SJSA1 (cell line): ENCODE measurements at places on chromosomes 2 and 18.

DNA sequence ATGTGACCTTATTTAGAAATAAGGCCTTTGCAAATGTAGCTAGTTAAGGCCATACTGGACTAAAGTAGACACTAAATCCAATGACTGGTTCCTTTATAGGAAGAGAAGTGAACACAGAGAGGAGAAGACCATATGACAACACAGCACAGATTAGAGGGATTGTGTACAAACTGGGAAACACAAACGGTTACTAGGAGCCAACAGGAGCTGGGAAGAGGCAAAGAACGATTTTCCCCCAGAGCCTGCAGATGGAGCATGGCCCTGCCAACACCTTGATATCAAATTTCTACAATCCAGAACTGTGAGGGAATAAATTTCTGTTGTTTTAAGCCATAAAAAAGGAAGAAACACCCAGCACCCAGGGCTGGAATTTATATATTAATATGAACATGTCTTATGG lies 38.7 kb upstream of the COL5A2 start:
- no peak for DNase-seq

GRCh38 chr2:152465541-152465940 lies 130.6 kb downstream of the FMNL2 start:
- DNase-seq, result no peak

DNA sequence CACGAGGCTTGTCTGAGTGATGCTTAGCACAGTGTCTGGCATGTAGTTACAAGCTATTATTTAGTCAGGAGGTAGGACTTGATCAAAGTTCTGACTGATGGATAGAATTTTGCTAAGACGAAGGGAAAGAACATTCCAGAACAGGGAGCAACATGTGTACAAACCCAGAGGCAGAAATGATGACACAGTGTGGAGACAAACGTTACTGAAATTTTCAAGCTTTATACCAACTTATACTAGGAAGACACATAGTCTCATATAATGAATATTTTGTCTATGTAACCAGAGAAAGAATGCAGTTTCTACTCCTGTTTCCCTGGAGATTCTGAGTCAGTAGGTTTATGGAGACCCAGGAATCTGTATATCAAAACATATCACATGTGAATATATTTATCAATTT lies 123.4 kb downstream of the FAM124B start:
- no peak for DNase-seq

GRCh38 chr18:63378919-63379638 lies 12.1 kb upstream of the KDSR start:
- no peak for DNase-seq

DNA sequence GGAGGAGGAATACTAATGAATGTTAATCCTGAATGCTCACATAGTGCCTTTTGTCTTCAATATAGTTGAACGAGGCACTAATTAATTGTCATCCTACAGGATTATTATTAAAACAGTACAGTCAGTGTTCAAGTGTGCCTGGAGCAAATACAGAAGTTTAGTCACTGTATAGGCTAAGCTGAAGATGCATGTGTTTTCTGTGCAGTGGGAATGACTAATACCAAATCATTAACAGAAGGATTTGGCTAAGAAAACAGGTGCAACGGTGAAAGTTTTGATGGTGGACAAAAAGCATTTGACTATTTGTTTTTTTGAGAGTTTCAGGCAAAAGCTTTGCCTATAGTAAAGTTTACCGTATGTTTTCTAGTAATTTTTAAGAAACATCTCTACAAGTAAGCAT lies 62.8 kb downstream of the DCC start:
- DNase-seq, result no peak

GRCh38 chr2:45102579-45103117 lies 93.4 kb upstream of the SIX2 start:
- DNase-seq, result no peak

DNA sequence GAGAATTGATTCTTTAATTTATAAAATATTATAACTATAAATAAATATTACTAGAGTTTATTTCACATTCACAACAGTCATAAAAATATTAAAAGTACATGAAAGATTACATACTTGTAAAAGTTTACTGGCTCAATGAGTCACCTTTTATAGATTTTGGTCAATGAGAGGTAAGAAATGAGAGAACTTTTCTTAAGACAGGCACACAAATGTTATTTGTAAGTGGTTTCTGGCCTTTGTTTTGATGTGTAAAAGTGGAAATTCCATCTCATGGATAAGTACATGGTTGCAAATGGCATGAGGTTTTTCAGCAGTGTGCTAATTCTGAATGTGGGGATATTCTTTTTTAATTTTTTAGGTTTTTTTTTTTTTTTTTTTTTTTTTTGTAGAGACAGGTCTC lies 63.8 kb downstream of the TTC27 start:
- DNase-seq, result no peak

DNA sequence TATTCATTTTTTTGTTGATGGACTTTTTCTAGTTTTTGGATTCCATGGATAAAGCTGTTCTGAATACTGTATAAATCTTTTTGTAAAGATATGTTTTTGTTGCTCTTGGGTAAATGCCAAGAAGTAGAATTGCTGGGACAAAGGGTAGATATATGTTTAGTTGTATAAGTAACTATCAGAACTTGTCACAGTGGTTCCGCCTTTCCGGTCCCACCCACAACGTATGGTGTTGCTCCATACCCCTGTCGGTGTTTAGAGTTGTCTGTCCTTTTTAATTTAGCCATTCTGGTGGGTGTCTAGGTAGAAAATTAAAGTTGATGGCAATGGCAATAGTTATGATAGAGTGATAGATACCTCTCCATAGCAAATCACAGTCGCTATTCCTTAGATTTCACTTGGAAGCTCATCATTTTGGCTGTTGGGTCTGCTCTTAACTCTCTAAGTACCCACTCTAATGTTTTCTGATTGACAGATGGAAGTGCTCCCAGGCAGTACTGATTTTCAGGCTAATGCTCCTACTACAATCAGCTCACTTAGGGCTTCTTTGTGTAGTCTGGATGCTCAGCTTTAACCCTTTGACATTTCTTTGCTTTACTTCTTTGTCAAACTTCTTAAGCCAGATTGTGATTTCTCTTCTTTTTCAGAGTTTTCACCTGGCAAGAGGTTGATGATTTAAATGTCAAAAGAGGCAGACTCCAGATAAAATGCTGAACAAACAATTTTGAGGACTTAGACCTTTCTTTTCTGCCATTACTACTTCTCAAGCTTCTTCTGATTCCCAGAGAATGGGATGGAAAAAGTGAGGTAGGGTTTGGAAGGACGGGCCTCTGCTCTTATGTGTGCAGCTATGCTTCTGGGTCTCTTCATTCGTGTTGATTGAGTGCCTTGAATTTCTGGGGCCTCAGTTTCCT lies 156.4 kb downstream of the AQP4 start:
- no peak for DNase-seq

- no peak for DNase-seq
Measured at GRCh38 chr2:238387332-238387731, 39.4 kb upstream of the ASB1 start.

DNA sequence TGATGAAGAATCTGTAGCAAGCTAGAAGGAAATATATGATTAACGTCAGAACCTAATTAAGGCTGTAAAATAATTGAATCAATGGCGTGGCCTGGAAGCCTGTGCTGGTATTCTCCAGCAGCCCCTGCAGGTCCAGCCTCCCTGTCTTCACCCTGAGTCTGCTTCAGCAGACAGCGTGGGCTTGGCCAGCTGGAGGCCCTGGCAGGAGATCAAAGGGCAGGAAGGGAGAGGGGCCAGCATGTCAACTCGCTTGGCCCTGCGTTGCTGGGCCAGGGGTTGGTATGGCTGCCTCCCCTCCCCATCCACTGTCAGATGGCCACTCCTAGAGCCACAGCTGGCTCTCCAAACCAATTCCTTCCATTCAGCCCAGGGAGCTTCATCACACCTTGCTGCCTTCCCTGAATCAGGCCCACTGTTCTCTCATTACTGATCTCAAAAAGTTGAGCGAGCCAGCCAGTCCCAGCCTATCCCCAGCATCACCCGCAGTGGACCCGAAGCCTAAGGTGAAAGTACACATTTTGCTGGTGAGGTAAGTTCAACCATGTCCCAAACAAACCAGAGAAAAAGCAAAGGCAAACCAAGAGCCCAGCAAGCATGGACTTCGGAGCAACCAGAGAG lies 228.4 kb upstream of the AGAP1 start:
- no peak for DNase-seq

GRCh38 chr18:25284861-25285550 lies 67.0 kb downstream of the ZNF521 start:
- DNase-seq, result no peak

- DNase-seq, result no peak
Measured at GRCh38 chr18:60389314-60389713, 16.7 kb upstream of the MC4R start.

- DNase-seq, result no peak
Measured at GRCh38 chr2:67572721-67573435, 175.7 kb downstream of the ETAA1 start.

DNA sequence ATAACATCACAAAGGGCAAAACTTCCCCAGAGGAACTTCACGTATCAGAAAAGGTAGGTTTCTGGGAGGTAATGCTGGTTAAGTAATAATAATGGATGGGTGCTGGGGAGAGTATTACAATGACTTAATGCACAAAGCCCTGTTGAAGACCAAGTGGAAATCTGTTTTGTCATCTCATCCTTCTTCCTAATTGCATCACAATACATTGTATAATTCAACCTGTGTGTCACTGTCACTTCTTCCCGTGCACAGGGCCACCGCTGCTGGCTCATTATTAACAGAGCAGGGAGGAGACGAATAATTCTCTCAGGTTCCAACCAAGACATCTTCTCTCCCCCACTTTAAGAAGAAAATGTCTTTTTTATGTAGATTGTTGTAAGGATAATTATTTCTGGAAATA lies 290.9 kb downstream of the AGAP1 start:
- no peak for DNase-seq

DNA sequence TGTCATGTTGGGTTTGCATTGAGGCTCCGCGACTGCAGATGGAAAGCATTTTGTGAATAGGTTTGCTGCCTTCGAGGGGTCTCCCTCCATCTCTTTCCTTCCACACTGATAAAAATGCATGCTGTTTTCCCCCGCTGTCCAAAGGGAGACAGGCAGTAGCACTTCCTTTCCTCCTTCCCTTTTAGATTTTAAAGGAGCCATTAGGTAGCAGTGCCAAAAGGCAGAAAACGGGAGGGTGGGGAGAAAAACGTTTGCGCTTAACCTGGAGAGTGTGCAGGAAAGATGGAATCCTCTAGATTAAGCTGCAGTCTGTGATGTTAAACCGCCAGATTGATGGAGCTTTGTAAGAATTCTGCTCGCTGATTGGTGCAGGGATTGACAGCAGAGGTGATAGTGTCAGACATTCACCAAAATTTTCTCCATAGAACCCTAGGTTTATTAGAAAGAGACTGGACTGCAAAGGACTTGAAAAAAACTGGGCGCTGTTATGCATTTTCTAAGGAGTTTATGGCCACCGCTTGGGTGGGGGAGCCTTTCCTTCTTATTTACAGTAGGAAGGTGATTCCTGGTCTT lies 688 bp downstream of the MAPRE2 start:
- no peak for DNase-seq

- no peak for DNase-seq
Measured at GRCh38 chr18:5196253-5197031, 615 bp downstream of the AKAIN1 start.

- DNase-seq, result no peak
Measured at GRCh38 chr2:95039363-95039762, 13.9 kb downstream of the MAL start.

DNA sequence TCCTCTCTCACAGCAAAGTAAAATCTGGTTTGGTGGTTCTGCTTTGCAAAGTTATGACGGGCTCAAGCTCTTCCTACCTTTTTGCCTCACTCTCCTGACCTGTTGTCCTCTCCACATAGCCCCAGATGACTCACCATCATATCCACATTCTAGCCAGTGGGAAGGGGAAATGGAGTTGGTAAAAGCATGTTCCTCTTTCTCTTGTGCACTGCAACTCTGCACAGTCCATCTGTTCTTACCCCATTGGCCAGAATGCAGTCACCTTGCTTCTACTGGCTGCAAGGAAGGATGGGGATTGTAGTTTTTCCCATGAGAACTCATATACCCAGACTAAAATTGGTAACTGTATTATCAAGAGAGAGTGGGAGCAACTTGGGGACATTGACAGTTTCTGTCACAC lies 50.4 kb upstream of the SMIM21 start:
- DNase-seq, result no peak

DNA sequence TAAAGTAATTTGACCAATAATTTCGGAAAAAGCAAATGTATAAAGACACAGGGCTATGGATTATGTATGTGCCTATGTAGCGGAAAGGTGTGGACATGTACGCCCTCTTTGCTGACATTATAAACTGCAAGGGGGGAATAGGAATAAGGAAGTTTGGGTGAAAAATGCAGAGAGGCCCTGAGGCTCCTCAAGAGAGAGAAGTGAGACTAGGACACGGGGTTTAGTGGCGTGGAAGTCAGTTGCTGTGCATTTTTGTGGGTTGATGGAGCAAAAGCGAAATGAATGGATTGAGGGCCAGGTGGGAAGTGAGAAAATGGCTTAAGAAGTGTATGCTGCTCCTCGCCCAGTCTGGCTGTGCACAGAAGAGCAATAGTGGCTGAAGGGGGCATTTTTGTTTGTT lies 96.2 kb upstream of the B3GNT7 start:
- no peak for DNase-seq

DNA sequence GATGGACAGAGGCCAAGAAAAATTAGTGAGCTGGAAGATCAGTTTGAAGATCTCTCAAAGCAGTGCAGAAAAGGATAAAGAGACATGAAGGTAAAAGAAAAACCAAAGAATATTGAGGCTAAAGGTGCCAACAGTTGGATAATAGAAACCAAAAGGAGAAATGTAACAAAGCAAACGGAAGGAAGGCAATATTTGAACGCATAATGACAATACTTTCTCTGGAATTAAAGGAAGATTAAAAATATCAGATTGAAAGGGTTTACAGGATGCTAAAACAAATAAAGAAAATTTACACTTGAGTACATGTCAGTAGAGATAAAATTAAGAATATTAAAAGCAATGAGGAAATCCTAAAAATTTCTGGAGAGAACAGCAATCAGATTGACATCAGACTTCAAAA lies 125.9 kb upstream of the SEC11C start:
- DNase-seq, result no peak

DNA sequence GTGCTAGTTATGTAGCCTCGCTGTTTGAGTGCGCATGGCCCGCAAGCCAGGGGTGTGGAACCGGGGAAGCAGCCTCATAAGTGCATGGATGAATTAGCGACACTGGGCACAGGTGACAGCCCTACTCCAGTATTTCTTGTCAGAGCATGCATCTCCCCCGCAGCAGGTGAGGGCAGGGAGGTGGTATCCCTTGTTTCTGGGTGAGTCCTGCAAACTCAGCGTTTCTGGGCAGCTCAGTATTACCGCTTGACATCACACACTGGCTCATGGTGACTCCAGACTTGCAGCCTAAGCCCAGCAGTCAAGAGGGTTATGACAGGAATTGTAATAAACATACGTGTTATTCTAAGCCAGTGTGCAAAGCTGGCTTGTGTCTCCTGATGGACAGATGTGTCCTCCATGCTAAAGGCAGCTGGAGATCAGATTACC lies 2.5 kb downstream of the CABLES1 start:
- DNase-seq, result no peak
